ENCODE measurements at places on chromosomes 5 and 9.

DNA sequence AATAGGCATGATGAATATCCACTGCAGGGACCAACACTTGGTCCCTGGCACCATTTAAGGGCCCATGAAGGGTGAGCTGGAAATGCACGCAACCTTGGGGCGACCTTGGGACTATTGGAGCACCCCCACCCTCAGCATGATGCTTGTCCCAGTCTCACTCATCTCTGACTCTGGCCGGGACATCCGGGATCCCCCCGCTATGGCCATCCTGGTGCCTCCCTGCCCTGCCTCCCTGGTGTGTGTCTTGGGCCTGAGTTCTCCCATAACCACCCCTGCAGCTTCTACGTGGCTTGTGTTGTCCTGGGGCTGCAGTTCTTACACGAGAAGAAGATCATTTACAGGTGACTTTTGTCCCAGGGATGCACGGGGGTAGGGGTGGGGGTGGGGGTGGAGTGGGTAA lies 5.9 kb downstream of the ZDHHC12 start:
- no peak for DNase-seq

DNA sequence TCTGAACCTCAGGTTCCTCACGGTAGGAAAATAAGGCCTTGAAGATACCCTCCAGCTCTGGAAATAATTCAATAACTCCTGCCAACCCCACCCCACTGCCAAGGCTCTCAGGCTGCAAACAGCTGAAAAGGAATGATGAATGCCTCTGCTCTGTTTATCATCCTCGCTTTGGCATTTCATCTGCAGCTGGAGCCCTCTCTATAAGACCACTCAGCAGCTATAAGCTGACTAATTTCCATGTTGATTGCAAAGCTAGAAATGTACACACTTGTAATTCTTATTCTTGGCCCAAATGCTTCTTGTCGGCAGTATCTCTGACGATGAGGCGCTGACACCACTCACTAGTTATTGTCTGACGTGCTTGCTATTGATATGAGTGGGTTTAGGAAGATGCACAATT lies 408.4 kb upstream of the NMUR2 start:
- DNase-seq, result no peak

- DNase-seq, result peak; percentile 44
These were observed 155.6 kb upstream of the VLDLR start for GRCh38 chr9:2465921-2466460.

DNA sequence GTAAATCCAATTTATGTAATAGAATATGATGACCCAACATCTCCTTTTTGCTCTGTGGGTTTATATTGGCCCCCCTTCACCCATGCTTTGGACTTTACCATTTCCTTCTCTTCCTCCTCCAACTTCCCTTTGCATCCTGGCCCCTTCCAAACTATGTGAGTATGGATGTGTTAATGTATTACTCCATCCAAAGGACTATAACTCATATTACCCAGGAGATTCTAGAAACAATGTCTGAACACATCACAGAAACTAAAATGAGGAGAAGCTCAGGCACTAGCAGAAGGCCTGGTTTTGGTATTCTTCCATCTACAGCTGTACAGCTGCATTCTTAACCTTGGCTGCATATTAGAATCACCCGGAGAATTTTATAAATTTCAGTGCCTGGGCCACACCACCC lies 110.7 kb downstream of the PDE4D start:
- no peak for DNase-seq

DNA sequence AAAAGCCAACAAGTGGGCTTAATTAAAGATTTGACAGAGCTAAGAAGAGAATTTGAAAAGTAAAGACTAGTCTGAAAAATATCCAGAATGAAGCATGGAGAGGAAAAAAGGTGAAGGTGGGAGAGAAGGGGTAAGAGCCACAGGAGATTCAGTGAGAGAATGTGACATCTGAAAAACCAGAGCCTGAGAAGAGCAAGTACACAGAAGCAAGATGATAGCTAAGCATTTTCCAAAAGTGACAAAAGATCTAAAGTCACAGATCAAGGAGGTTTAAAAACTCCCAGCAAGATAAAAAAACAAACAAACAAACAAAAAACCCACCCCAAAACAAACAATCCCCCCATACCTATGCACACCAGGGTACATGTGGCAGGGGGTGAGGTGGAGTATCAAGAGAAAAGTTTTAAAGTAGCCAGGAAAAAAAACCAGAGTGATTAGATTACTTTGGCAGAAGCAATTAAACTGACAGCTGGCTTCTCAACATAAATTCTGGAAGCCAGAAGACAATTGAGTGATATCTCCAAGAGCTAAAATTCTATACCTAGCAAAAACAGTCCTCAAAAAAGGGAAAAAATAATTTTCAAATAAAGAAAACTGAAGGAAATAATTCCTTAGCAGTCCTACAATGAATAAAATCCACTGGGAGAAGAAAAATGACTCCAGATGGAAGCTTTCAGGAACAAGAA lies 111.4 kb downstream of the RAPGEF6 start:
- DNase-seq, result no peak

- DNase-seq, result no peak
These were observed 177.3 kb downstream of the MACROH2A1 start for GRCh38 chr5:135221696-135222095.

- no peak for DNase-seq
These were observed 52.9 kb upstream of the MIER3 start for GRCh38 chr5:57004800-57005199.

GRCh38 chr5:121408778-121409177 lies 442.9 kb upstream of the FTMT start:
- no peak for DNase-seq

DNA sequence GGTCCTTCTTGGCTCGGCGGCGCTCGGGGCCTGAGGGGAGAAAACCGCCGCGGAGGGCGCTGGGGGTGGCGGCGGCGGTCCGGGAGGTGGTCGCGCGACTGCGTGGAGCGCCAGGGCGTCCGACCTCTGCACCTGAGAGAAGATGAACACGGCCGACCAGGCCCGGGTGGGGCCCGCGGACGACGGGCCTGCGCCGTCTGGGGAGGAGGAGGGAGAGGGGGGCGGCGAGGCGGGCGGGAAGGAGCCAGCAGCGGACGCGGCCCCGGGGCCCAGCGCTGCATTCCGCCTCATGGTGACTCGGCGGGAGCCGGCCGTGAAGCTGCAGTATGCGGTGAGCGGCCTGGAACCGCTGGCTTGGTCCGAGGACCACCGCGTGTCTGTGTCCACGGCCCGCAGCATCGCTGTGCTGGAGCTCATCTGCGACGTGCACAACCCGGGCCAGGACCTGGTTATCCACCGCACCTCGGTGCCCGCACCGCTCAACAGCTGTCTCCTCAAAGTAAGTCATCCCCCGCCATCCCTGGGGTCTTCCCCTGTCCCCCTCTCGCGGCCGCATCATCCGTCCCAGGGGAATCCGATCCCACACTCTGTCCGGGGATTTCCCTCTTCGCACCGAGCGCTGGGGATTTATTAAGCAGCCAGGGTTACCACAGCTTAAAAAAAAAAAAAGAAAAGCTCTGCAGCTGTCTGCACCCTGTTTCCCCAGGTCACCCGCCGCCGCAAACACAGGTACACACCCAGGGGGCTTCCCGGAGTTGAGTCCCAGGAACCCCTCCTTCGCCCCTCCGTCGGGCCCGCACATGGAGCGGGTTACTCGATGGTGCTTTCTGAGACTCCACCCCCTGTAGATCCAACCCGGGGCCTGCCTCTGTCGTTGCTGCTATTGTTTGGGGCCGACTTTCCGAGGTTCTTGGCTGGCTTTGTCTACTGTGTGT lies at the start of gene GTF3C4:
GTF3C4 (plus strand) TSS at position 8 of the 935 bp plus-strand sequence; CDS start at position 143, 135 bp downstream.
- peak; percentile 95 for DNase-seq

- no peak for DNase-seq
These were observed 172.3 kb upstream of the GNA14 start for GRCh38 chr9:77820293-77820954.

- no peak for DNase-seq
These were observed 68.0 kb upstream of the CLINT1 start for GRCh38 chr5:157926977-157927376.

GRCh38 chr5:123097871-123098735 lies 9.1 kb downstream of the PRDM6 start:
- no peak for DNase-seq

DNA sequence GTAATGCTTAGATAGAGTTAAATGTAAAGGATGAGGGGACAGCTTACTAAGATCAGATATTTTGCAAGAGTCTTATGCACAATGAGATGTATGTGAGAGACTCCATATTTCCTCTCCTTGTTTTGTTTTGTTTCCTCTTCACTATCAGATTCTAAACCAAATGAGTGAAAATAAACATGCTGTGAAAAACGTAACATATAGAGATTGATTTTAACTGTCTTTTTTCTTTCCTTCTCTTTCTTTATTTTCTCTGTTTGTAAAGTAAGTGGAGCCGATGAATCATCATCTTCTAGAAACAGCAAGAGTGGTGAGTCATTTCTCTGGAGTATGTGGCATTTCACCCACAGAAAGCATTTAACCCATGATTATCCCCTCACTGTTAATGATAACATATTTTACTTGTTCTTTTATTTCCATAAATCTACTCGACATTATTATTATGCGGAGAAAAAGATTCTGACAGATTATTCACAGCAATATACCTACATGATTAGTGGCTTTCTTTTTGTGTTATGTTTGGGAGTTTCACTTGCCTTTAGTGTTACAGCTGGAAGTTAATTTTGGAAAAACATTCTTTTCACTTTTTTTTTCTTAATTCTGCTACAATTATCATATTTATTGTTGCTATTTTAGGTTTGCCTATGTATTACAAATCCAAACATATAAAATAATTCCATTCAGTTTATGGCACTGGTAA lies 2.1 kb upstream of the ANXA1 start:
- peak; percentile 24 for DNase-seq

GRCh38 chr9:89675058-89675742 lies 70.4 kb downstream of the GADD45G start:
- no peak for DNase-seq

- no peak for DNase-seq
These were observed 66.3 kb downstream of the FBXL7 start for GRCh38 chr5:15566306-15566705.

GRCh38 chr5:167355346-167355745 lies 936.1 kb upstream of the WWC1 start:
- no peak for DNase-seq

DNA sequence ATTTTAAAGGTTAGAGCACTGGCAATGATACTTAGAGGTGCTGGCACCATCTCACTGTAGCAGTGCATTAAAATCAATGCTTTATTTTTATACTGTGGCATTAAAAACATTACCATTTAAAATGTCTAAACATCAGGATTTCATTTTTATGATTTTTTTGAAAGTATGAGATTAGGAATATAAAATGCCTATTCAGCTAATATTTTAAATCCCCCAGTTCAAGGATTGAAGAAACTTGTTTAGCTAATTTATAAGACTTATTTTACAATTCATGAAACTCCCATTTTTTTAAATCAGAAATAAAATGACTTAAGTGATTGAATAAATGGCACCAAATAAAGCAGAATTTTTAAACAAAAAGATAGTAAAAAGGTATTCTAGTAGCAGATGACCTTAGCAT lies 625.6 kb downstream of the RAB3C start:
- no peak for DNase-seq

DNA sequence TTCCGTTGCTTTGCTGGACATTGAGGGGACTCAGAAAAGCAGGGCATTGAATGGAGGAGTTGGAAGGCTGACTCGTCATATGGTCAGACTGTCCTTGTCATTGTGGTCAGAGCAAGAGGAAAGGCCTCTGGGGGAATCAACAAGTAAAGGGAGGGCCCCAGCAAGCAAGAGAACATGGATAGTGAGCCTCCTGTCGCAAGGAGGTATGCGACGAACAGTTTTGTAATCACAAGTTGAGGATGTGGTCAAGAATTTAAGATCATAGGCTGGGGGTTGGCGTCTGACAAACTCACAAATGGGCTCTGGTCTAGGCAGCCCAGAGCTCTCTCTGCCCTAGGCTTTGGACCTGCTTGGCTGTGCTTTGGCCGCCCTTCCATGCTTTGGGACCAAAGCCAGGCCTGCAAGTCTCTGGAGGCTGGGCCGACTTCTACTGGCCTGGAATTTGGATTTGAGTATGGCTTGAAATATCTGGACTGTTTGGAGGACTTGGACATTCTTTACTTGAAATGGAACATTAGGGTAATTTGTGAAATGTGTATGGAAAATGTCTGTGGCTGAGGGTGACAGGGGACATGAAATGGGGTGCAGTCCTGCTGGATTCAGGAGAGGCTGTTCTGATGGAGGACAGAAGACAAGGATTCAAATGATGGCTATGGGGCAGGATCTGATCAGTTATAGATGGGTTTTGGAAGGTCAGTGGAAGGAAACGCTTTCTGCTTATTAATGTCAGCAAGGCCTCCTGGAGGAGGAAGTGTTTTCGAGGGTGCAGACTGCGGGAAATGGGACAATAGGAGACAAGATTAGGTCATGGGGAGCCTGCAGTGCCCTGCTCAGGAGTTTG lies 19.2 kb upstream of the NDST1 start:
- no peak for DNase-seq

- DNase-seq, result no peak
These were observed 54.4 kb downstream of the MLANA start for GRCh38 chr9:5945112-5945511.

DNA sequence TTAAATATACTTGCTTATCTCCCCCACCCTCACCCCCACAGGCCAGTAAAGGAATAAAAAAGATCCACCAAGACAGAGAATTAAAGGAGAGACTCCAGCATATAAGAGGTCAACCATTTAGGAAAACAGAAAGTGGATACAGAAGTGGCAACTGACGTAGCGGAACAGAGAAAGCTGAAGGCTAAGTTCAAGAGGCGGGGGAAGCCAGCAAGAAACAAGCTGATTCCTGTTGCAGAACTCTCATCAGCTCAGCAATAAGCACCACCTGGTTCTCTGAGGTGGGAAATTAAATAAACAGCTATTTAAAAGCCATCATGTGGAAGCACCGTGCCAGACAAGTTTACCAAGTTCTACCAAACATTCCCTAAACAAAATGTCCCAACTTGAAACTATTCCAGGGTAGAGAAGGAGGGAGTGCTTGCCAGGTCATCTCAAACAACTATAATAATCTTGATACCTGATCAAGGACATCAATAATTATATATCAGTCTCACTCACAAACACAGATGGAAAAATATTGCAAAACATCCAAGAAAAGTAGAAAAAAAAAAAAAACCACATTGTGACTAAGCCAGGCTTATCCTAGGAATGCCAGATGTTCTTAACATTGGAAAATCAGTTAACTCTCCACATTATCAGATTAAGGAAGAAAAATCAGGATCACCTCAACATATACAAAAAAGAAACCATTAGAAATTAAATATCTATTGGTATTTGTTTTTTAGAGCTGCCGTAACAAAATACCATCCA lies 7.3 kb upstream of the ARL15 start:
- DNase-seq, result no peak

GRCh38 chr5:113190347-113190746 lies 213.7 kb downstream of the DCP2 start:
- no peak for DNase-seq

DNA sequence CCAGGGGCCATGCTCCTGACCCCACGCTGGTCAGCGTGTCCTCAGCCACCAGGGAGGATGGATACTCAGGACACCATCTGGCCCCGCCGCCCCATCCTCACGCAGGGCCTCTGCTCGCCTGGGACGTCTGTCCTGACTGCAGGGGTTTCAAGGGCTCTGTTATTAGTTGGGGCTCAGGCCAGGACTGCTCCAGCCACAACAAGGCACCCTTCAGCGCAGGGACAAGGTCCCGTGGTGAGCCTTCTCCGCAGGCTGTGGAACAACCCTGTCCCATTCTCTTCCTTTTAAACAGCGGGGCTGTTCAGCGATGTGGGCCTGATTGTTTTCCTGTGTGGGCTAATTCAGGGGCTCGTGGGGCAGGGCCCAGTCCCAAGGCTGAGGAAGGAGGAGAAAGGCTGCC lies 61.6 kb downstream of the SEMA4D start:
- DNase-seq, result no peak
